ENCODE measurements at places on chromosomes 6 and 20.

DNA sequence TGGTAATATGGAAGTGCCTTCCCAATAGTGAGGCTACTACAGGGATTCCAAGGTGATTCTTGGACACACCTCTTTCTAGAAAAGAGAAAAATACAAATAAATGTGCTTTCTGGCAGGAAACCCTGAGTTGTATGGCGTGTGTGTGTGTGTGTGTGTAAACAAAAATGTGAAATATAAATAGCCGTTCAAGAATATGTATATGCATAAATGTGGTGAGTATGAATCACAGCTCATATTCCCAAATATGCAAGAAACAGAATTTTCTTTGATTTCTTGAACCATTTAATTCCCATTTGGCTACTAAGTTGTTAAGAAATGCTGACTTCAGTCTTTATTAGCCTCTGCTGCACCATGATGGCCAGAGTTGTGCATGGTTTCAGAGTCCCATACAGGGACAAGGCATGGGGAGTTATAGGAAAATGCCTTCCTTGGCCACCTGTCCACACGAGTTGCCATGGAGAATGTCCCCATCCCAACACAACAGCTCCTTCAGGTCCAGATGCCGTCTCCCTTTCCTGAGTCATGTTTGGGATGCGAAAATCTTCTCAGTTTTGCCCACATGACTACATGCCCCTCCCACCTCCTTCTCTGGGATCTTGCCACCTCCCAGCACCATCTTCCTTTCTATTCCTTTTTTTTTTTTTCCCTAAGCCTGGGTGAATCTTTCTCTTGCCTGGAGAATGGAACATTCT lies 312.4 kb upstream of the ECI2 start:
- DNase-seq, result no peak

DNA sequence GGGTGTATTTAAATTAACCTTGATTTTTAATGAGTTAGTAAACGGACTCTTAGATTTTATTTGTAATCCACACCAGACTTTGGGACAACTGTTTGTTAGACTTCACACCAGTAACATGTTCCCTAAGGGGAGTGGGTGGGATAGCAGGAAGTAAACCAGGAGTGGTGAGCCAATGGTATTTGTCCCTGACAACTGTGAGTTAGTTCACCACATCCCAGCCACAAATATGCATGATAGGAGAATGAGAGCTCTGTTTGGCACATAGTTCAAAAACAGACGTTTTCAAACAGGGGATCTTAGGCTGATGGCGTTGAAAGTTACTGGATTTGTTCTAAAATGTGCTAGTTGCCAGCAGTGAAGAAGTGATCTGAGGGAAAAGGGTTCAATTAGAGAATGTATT lies 18.7 kb upstream of the COL10A1 start:
- DNase-seq, result peak; percentile 63

DNA sequence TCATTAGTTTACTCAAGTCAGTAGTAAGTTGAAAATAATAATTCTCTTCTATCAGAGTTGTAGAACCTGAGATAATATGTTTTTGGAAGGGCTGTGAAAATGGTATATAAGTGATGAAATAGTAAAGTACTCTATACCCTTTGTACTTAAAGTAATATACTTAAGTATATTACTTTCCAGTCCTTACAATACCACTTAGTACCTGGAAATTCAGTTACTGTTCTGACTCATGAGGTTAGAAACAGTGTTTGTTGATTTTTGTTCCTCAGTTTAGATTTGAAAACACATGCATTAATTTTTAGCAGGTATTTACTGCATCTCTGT lies 10.1 kb downstream of the TULP4 start:
- no peak for DNase-seq

GRCh38 chr6:69791065-69791471 lies 5.7 kb downstream of the LMBRD1 start:
- DNase-seq, result no peak

All from SJSA1 (cell line).